ENCODE measurements at places on chromosomes 3 and 15.

DNA sequence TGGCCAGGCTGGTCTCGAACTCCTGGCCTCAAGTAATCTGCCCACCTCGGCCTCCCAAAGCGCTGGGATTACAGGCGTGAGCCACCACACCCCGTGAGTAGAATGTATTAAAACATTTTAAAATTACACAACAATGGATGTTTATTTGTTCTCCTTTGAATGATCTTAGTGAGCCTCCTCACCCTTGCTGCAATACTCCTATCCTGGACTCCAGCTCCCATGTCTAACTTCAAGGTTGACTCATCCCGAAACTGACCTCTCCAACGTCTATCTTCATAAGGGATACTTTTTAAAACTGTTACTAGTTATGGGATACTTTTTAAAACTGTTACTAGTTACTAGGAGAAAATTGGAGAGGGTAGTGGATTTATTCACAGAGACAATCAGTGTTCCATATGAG, 17.8 kb upstream of the RHCG start:
- no peak for DNase-seq

DNA sequence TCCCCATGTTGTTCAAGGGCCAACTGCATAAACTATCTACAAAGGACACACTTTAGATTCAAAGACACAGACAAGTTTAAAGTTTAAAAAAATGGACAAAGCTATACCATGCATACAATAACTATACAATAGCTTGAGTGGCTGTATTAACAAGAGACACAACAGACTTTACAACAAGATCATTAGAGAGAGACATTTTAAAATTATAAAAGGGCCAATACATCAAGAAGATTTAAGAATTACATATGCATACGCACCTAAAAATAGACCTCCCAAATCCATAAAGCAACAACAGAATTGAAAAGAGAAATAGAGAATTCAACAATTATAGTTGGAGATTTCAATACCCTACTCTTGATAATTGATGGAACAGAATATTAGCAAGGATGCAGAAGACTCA, 79.4 kb downstream of the XXYLT1 start:
- DNase-seq: no peak

GRCh38 chr3:179229177-179229576, 21.7 kb downstream of the KCNMB3 start:
- DNase-seq: no peak

DNA sequence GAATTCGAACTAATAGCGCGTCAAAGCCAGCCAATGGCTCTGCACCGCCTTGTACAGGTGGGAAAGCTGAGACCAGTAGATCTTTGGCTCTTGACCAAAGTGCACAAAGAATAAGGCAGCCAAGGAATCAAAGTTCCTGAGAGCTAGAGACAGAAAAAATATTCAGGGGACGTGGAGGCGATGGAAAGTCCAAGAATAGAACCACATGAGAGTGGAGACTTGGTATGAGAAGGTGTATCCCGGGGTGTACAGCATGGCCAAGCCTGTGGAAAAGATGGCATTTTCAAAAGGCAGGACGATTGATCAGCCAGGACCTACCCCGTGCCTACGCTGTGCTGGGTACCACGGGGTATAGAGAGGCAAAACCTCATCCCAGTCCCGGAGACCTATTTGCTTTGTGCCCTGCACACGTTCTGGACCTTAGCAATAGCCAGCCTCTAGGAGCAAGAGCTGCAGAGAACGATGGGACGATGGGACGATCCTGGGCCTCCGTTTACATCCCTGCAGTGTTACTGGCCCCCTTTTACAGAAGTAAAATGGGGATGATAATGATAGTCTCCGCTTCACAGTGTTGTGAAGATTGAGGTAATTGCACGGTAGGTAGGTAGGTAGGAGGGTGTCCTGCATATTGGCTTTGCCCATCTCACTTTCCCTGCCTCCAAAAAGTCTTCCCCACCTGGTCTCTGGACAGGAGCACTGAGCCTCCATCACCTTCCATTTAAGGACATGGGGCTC, 583 bp upstream of the RBSN start:
- no peak for DNase-seq

GRCh38 chr15:73176598-73176997, 124.3 kb downstream of the NEO1 start:
- no peak for DNase-seq

GRCh38 chr3:44077267-44077666, 164.4 kb upstream of the TOPAZ1 start:
- no peak for DNase-seq

DNA sequence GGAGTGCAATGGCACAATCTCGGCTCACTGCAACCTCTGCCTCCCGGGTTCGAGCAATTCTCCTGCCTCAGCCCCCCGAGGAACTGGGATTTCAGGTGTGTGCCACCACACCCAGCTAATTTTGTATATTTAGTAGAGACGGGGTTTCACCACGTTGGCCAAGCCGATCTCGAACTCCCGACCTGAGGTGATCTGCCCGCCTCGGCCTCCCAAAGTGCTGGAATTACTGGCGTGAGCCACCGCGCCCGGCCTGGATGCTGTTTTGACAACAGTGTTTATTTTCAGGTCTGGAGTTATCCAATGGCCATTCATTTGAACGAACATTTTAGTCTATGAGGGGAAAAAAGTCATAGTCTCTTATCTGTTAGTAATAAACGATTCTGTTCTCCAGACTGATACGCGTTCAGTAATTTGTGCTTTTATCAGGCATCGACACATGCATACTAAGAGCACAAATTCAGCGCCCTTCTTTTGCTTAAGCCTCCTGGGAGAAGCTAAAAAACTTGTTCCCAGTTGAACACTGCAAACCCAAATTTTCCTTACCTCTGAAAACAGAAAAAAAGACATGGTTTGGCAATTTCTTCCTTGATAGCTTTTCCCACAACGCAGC, 1.3 kb downstream of the B3GALNT1 start:
- no peak for DNase-seq

GRCh38 chr15:47584316-47584715, 133.0 kb upstream of the SEMA6D start:
- no peak for DNase-seq

Data from stimulated activated CD8-positive, alpha-beta memory T cell treated with anti-CD3 and anti-CD28 coated beads, Interleukin-7, amount 100 ng/mL, for 1 hour (primary cell).